ENCODE measurements at places on chromosomes 13 and 19.

GRCh38 chr13:77653301-77653700, 44.2 kb upstream of the SLAIN1 start:
- no peak for DNase-seq

GRCh38 chr19:12521996-12522395, 29.3 kb downstream of the ZNF564 start:
- DNase-seq = no peak

- DNase-seq = no peak
Measured at GRCh38 chr19:20351244-20351643, 184.2 kb downstream of the ZNF486 start.

DNA sequence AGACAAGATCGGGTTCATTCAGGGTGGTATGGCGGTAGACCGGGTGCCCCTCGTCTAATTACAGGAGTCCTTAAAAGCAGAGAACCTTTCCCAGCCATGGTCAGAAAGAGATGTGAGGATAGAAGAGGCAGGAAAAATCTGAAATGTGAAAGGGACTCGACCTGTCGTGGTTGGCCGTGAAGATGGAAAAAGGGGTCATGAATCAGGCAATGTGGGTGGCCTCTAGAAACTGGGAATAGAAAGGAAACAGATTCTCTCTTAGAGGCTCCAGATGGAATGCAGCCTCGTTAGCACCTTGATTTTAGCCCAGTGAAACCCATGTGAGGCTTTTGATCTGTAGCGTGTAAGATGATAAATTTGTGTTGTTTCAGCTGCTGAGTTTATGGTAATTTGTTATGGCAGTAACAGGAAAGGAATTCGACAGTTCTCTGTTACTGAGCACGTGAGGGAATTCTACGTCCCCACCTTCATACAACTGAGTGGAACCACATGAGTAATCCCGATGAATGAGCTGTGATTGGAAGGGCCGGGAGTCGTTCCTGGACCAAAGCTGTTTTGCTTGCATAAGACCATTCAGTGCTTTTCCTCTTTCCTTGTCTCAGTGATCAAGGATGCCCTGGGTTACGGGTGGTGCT, 11.0 kb upstream of the CA11 start:
- peak; percentile 64 for DNase-seq

DNA sequence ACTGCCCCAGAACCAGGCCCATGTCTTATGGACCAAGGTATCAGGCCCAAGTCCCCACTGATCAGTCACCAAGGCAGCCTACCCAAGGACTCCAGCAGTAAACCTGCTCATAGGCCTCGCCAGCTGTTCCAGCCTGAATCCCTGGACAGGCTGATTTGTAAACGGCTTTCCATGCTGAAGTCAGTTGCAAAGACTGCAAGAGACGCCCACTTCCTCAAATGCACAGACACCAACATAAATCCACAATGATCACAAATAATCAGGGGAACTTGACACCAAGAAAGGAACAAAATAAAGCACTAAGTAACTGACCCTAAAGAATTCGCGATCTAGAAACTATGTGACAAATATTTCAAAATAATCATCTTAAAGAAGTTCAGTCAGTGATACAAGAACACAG, 75.2 kb downstream of the RXFP2 start:
- DNase-seq = no peak

DNA sequence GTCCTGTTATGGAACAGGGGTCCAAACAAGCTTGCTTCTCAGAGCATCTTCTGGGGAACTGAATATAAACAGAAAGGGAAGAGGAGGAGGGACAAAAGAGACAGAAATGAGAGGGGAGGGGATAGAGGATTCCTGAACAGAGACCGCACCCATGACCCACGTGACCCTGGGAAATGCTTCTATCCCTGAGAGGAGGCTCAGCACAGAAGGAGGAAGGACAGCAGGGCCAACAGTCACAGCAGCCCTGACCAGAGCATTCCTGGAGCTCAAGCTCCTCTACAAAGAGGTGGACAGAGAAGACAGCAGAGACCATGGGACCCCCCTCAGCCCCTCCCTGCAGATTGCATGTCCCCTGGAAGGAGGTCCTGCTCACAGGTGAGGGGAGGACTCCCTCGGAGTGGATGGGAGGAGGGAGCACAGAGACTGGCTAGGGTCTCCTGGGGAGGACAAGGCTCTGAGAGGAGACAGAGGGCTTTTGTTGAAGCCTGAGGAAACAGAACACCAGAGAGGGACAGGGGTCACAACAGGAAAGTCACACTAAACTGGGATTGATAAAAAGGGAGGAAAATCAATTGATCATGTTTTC, at the start of gene CEACAM6:
CEACAM6 (plus strand) TSS at position 203 of the 586 bp plus-strand sequence; CDS start at position 312, 109 bp downstream.
- no peak for DNase-seq

- no peak for DNase-seq
Measured at GRCh38 chr19:7115721-7116120, 46.2 kb downstream of the ZNF557 start.

DNA sequence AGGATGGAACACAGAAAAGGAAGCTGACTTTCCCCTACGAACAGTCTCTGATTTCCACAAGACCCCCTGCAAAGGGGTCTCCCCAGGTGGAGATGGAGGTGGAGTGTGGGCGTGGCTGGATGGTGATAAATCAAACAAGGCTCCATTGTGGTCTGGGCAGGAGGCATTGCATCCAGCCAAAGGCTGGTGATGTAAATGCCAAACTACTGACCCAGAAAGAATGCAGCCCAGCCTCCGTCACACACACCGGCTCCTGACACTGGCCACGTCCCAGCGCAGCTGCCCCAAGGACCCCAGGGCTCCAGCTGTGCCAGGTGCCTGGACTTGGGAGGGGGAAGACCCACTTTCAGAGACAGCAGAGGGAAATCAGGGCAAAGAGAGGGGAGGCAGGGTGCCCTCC, 6.3 kb downstream of the SLC7A1 start:
- DNase-seq = peak; percentile 66

All from NCI-H226 (cell line).